ENCODE measurements at places on chromosomes 6 and 20.

- no peak for DNase-seq
Observed at GRCh38 chr6:84618836-84619235, 145.6 kb downstream of the TBX18 start.

DNA sequence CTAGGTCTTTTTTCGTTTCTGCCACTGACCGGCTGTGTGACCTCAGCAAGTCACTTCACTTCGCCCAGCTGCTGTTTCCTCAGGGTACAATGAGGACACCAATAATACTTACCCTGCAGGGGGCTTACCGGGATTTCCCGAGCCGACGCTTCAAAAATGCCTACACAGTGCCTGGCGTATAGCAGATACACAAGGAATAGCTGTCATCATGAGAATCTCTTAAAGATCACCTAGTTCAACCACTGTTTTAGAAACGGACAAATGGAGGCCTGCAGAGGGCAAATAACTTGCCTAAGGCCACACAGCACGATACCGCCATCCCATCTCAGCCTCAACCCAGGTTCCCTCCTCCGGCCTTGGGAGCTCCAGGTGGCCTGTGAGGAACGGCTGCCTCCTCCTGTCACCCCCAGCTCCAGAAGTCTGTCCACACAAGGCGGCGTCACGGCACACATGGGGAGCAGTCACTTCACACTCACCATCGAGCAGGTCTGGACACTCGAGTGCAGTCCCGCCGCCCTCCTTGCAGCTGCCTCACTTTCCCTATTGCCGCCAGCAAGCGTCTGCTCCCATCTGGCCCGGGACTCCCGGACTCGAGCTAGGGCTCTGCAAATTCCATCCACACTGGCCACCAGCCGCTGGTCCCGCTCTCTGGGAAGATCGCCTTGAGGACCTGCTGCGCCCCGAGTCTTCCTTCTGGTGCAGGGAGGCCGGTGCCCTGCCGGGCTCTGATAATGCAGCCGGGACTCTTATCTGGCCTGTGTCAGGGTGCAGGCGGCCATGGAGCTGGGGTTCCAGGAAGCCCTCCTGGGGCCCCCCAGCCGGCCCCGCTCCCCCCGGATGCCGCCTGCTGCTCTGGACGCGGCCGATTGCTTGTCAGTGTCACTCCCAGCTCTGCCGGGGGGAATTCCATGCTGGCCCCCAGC lies at the start of gene RIPOR3:
Gene RIPOR3 (minus strand): TSS at position 893 of the 923 bp plus-strand sequence. CDS start 414 bp downstream, at position 479.
- DNase-seq: no peak

DNA sequence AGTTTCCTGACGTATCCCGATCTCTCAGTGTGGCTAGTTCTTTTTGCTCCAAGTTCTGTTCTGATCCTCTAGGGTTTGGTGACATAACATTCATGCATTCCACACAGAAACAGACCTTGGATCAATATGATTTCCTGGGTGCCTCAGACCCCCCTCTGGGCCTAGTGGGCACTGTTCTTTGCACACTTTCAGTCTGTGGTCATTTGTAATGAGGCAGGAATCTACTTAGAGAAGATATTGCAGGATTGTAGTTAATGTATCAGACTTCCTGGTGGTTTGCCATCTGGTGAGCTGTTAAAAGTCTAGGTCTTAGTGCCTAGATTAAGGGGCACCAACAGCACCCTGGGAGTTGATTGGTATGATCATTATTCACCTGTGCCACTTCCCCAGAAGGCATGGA lies 7.5 kb downstream of the BEND6 start:
- no peak for DNase-seq

DNA sequence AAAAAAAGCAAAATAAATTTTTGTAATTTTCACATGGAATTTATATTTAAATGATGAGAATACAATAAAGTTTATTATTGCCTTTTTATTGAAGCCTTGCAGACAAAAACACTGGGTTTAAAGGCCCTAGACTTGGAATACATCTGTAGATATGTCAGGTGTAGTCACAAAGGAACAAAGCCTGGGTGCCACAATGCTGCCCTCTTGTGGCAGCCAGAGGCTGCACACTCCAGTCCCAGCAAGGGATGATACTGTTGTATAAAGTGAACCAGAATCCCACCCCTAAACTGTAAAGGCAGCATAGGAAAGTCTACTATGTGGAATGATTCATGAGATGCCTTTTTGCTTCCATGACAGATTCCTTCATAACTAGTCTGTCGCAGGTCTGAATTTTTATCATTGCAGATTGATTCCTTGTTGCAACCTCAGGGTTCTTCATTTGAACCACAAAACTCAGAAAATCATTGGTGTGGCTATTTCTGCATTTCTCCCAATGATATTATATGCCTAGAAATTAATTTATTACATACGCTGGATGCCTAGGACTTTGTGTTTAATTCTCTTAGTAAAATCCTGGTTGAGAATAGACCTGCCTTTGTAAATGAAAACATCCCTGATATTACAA lies 37.0 kb downstream of the MAK start:
- DNase-seq: peak; percentile 29

GRCh38 chr20:43988867-43989266 lies 74.2 kb downstream of the TOX2 start:
- no peak for DNase-seq

All from stimulated activated CD8-positive, alpha-beta memory T cell treated with anti-CD3 and anti-CD28 coated beads, Interleukin-15, amount 100 ng/mL, for 48 hours (primary cell).